ENCODE measurements at places on chromosomes 16 and 17.

GRCh38 chr16:66961914-66962313, 848 bp downstream of the CES3 start:
- DNase-seq = peak; percentile 33

- no peak for DNase-seq
These were observed 123.1 kb downstream of the XYLT1 start for GRCh38 chr16:17347624-17348023.

- DNase-seq = no peak
These were observed 6.0 kb downstream of the MYO1D start for GRCh38 chr17:32870969-32871368.

GRCh38 chr16:67017421-67017750, 11.6 kb upstream of the CBFB start:
- DNase-seq = no peak

DNA sequence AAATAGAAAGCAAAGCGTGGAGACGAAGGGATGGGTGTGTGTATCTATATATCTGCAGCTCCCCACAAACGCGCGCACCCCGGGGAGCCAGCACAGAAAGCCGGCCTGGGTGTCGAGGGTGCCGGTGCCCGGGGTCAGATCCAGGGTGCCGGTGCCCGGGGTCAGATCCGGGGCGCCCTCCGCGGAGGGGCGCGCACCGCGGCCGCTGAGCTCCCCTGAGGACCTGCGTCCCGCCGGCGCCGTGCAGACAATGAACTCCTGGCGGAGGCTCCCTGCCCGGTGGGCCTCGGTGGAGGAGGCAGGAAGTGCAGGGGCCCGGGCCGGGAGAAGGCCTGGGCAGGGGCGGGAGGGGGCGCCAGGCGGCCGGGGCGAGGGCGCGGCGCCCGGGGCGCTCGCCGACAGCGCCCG, 1.1 kb downstream of the ZNF423 start:
- DNase-seq = peak; percentile 44

- DNase-seq = peak; percentile 84
These were observed 632 bp upstream of the RTN4RL1 start for GRCh38 chr17:2025622-2026309.

- no peak for DNase-seq
These were observed 66.4 kb downstream of the OR1D5 start for GRCh38 chr17:2996810-2997670.

DNA sequence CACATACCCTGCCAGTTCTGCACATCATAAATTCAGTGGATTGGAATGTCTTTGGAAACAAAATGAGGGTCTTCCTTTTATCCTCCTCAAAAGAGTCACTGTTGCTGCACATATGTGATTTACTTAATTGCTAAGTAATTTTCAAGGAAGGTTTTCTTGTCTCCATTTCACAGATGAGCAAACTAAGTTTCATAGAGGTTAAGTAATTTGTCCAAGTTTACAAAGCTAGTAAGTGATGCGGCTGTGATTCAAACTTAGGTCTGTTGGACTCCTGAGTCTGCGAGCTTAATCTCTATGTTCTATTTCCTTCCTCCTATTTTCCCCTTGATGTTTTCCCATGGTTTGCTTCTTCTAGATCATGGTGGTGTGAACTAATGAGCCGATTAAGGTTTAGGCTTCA, 13.7 kb upstream of the ERN2 start:
- no peak for DNase-seq

GRCh38 chr17:81192386-81193050, 26.5 kb upstream of the AATK start:
- no peak for DNase-seq

- no peak for DNase-seq
These were observed 66.7 kb downstream of the PIGL start for GRCh38 chr17:16283705-16284104.

DNA sequence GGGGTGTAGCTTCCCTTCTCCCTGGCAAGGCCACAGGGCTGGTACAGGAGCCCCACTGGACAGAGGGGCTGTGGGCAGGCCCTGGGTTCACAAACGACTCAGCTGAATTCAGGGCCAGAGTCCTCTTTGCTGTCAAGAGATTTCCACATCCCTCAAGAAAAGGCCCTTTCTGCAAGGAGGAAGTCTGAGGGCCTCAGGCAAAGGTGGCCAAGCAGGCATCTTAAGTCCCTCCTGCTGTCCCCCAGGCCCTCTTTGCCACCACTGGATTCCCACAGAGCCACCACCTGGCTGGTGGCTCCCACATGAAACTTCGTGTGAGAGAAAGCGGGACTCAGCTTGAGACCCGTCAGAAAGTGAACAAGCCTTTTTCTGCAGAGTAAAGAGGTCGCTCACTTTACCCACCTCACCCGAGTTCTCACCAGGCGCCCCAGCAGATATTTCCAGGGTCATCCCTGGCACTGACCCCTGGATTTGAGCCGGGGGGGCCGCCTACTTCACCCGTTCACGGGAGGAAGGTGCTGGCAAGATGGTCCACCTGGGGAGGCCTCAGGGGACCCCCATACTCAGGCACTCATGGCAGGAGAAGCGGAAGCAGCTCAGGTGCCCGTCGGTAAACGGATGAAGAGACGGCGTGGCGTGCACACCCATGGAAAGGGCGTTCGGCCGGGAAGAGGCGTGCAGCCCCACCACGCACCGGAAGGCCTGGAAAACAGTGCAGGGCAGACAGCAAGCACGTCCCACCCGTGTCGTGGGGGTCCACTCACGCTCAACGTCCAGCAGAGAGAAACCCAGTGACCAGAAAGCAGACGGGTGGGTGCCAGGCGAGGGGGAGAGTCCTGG, 3.6 kb downstream of the RNF166 start:
- DNase-seq = no peak

DNA sequence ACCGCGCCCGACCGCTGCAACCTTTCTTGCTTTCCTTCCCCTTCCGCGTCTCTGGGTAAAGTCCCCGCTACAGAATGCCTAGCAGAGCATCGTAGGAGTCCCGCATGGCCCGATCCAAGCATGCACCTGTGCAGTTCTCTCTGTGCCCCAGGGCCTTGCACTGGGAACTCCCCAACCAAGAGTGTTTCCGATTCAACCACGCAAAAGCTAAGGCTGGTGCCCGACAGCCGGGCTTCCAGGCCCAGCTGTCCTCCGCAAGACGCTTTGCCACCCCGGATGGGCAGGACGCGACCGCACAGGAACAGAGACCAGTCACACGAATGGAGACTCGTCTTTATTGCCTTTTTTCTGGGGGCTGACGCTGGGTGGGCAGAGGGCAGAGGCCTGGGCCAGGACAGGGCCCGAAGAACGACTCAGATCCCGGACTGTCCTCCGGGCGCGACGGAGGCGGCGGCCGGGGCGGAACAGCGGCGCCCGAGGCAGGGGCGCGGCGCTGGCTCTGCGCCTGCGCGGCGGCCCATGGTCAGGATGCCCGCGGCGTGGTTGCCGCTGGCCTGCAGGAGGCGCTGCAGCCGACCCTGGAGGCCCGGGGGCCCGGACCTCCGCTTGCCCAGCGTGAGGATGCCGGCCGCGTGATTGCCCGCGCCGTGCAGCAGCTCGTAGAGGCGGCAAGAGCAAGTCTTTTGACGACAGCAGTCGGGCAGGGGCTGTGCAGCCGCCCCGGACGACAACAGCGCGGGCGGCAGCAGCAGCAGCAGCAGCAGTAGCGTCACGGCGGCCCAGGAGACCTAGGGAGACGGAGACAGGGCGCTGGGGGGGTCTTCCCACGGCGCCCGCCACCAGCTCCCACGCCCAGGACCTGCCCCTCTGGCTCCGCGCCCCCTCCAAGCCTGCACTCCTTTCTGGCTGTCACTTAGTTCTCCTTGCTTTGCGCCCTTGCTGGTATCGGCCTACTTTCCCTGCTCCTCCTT, 1.2 kb downstream of the HCRT start:
- no peak for DNase-seq

GRCh38 chr17:19537111-19537510, 3.5 kb downstream of the SLC47A1 start:
- peak; percentile 65 for DNase-seq

GRCh38 chr17:41825175-41825845, 10.7 kb downstream of the NT5C3B start:
- no peak for DNase-seq

GRCh38 chr16:53744449-53744848, 40.5 kb downstream of the FTO start:
- no peak for DNase-seq

DNA sequence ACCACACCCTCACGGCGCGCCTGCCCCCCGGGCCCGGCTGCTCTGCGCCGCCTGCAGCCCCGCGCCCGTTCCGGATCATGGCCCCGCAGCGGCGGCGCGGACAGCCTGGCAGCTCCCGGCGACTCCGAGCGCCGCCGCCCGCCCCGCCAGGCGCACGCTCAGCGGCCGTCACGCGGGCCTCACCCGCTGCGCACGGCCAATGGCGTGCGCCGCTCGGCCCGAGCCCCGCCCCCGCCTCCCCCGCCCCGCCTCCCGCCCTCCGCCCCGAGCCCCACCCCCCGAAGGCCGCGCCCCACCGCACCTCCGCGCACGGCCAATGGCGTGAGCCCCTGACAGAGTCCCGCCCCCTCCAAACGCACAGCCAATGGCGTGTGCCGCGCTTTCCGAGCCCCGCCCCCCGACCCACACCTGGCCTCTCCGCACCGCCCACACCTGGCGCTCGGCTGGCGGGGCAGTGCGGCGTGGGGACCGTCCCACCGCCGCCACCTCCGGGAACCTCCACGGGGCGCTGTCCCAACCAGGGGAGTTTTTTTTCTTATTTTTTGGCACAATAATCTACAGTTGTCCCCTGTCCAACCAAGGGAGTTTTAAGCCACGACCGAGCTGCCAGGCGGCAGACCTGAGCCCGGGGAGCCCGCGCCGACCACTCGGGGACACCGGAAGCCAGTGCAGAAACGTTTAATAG, at the start of gene PCYT2:
PCYT2 (minus strand) TSS at position 123 of the 685 bp plus-strand sequence; CDS start at position 79, 44 bp downstream.
- DNase-seq = peak; percentile 85

GRCh38 chr16:56041556-56042140, 149.6 kb upstream of the GNAO1 start:
- peak; percentile 50 for DNase-seq

- no peak for DNase-seq
These were observed 5.8 kb downstream of the PPY start for GRCh38 chr17:43936434-43936833.

- DNase-seq = no peak
These were observed 180.3 kb upstream of the MYOCD start for GRCh38 chr17:12485361-12485906.

- no peak for DNase-seq
These were observed 4.0 kb downstream of the WBP2 start for GRCh38 chr17:75850928-75851692.

DNA sequence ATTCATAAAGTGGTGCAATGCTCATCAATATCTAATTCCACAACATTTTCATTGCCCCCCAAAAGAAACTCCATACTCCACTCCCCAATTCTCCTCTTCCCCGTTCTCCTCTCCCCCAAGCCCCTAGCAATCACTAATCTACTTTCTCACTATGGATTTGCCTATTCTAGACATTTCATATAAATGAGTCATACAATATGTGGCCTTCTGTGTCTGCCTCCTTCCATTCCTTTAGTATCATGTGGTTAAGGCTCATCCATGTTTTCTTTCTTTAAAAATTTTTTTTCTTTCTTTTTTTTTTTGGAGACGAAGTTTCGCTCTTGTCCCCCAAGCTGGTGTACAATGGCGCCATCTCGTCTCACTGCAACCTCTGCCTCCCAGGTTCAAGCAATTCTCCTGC, 56.3 kb upstream of the HAS3 start:
- DNase-seq = no peak

DNA sequence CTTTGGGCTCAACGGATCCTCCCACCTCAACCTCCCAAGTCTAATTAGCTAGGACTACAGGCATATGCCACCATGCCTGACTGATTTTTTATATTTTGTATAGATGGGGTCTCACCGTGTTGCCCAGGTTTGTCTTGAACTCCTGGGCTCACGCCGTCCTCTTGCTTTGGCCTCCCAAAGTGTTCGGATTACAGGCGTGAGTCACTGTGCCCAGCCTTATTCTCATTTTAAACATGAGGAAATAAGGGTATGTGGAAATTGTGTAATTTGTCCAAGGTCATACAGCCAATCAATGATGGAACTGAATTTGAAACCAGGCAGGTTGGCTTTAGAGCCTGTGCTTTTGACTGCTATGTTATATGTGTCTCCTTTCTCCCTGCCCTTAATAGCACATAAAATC, 27.4 kb upstream of the AQP8 start:
- DNase-seq = no peak

- no peak for DNase-seq
These were observed 601 bp upstream of the NGFR start for GRCh38 chr17:49494399-49494985.

DNA sequence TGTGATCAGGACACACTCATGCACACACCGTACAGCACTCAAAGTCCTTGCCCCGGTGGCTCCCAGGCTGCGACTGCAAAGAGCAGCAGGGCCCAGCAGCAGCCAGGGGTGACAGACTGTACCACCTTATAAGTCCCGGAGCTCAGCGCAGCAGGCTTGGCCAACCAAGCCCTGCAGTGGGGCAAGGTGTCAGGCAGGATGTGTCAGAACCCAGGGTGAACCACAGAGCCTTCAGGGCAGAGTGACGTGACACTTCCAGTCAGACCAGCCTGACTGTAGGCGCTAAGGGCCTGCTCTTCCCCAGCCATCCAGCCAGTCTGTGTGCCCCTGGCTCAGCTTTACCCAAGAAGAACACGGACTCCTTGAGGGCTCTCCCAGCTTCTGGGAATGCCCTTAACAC, 204.1 kb downstream of the COPRS start:
- DNase-seq = no peak

- no peak for DNase-seq
These were observed 8.4 kb upstream of the ARHGAP17 start for GRCh38 chr16:25023556-25023955.

- DNase-seq = no peak
These were observed 182.0 kb downstream of the SEC14L1 start for GRCh38 chr17:77322514-77323412.

DNA sequence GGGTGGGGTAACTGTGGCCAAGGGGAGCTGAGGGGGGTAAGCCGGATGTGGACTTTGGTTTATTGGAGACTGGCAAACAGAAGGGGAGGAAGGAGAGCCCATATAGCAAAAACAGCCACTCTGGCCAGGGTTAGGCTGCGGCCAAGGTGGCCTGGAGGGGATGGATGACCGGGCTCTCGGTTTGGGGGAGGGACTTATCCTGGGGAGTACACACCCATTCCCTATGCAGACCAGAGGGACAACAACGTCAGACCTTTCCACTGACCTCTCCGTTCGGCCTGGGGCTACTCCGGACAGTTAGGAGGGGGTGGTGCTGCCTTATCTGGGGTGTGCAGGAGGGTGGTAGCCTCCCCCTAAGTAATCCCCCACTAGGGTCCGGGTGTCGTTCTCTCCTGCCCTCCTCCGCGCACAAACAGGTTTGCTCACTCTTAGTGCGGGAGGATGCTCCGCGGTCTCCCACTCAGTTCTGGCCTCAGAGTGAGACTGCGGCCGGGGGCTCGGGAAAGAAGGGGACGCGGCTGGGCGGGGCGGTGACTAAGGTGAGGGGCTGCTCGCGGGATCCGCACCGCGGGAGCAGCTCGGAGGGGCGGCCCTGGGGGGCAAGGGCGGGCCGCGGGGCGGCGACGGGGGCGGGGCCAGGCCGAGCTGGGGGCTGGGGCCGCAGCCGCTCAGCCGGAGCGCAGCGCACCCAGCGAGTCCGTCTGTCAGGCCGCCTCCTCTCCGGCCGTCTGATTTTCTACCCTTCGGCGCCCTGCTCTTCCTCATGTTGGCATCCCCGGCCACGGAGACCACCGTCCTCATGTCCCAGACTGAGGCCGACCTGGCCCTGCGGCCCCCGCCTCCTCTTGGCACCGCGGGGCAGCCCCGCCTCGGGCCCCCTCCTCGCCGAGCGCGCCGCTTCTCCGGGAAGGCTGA, at the start of gene WNK4:
WNK4 (plus strand) TSS at position 675 of the 915 bp plus-strand sequence; CDS start at position 764, 89 bp downstream.
- DNase-seq = no peak

GRCh38 chr17:41917192-41917591, 1.6 kb downstream of the ACLY start:
- DNase-seq = no peak

Measured in NCI-H2171 treated with DMSO at 0.1 percent for 48 hours (cell line).